Stimulated activated CD8-positive, alpha-beta memory T cell treated with anti-CD3 and anti-CD28 coated beads, Interleukin-4, amount 100 ng/mL, for 1 hour (primary cell): ENCODE measurements at places on chromosomes 2 and 18.

DNA sequence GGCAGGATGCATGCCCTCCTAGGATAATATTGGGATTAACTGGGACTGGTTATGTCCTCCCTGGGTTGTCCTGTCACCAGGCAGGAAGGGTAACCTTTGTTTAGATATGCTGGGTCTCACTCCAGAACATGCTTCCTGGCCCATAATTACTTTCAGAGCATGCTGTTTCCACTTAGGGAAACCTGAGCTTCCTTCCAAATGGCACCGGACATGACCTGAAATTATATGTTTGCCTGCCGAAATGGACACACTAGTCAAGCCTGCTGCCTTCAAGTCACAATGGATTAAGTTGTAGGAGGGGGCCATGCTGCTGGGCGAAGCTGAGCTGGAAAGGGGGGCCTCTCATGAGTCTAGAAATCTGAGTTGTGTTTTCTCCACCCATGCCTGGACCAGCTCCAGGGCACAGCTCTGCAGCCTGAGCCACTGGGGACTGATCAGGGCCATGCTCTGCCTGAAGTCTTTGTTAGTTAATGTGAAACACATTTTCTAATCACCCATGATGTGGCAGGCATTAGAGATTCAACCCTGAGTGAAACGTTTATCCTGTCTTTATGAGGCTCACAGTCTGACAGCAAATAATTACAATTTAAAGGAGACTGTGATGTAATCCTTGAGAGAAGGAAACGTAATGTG is 273.3 kb downstream of the TNS1 start:
- no peak for DNase-seq

DNA sequence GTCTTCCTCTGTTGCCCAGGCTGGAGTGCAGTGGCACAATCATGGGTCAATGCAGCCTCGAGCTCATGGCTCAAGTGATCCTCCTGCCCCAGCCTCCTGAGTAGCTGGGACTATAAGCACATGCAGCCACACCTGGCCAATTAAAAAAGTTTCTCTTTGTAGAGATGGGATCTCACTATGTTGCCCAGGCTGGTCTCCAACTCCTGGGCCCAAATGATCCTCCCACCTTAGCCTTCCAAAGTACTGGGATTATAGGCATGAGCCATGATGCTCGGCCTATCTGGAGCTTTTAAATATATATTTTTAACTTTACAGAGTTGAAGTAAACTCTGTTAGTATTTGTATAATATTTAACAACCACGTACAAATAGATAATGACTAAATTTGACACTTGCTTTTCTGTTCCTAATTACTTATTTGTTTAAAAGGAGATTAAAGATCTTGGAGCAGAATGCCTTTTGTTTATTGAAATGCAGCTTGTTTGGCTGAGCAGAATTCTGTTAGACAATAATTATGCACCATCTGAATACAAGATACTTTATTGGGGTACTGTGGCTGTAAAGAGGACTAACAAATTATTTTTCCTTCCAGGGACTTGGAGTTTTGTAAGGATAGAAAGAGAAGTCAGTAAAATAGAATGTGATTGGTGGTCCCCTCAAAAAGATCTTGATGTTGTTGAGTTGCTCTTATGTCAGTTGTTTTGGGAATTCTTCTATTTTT is 175.0 kb downstream of the FMNL2 start:
- DNase-seq: no peak

GRCh38 chr18:14093307-14093915 is 38.8 kb downstream of the ZNF519 start:
- DNase-seq: no peak

- no peak for DNase-seq
Observed at GRCh38 chr2:49111456-49111855, 42.9 kb downstream of the FSHR start.

DNA sequence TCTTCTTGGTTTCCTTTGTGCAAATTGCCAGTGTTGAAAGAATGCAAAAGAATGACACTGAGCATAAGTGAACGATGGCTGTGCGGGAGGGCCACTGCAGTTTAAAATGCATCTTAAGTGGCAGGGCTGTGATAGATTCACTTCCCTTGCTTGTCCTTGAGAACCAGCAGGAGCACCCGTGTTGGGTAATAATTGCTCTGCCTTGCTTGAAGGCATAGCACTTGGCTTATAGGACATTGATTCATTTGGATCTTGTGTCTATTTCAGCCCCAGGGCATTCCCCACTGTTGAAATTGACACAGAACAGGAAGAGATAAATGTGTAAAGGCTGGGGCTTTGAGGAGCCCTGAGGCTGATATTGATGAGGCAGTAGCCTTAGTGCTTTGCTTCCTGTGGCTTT is 1003.7 kb upstream of the GYPC start:
- no peak for DNase-seq

GRCh38 chr2:37614061-37614738 is 57.2 kb downstream of the CDC42EP3 start:
- no peak for DNase-seq

DNA sequence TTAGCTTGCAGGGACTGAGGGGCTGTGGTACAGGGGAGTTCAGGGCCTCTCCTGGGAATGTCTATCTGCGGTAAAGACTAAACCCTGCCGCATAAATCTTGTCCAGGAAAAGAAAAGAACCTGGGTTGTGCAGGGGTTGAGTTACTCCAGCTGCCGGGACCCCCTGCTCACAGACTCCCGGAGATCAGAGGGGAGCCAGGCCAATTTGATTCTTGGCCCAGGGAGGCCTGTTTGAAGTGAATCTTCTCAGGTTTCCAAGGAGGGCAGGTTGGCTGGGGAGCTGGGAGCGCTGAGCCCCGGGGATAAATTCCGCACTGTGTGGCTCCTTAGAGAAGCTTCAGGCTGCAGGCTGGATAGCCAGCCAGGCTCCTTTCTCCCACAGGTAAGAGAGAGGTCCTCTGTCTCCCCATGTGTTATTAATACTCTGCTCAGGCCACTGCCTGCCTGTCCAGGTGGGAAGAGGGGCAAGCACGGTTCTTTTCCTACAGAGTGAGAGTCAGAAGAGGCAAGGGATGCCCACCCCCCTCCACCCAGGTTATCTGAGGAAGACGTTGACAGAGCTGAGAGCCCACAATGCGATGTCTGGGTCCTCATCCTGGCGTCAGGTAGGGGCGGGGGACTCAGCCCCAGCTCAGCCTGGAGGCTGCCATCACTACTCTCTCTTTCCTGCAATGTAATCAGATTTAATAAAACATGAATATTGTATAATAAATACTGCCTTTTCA is 82.7 kb downstream of the LONRF2 start:
- DNase-seq: no peak

GRCh38 chr2:54610700-54611099 is 112.8 kb upstream of the EML6 start:
- no peak for DNase-seq

GRCh38 chr2:36058953-36059352 is 296.6 kb upstream of the CRIM1 start:
- DNase-seq: no peak

DNA sequence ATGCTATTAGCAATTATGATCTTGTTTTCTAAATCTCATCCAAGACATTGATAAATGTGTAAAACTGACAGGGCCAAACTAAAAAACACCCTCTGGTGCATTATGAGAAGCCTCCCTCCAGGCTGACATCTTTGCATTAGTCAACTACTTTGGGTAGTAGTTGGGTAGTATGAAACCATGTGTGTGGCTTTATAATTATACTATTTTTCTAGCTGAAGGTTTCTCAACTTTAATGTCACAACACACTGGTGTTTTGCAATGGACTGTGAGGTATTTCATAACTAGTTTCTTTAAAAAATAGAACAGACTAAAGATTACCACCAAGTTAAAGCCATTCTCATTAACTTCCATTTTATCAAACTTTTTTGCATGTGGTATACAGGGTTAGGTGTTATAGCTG is 73.1 kb upstream of the RBMS1 start:
- DNase-seq: no peak

DNA sequence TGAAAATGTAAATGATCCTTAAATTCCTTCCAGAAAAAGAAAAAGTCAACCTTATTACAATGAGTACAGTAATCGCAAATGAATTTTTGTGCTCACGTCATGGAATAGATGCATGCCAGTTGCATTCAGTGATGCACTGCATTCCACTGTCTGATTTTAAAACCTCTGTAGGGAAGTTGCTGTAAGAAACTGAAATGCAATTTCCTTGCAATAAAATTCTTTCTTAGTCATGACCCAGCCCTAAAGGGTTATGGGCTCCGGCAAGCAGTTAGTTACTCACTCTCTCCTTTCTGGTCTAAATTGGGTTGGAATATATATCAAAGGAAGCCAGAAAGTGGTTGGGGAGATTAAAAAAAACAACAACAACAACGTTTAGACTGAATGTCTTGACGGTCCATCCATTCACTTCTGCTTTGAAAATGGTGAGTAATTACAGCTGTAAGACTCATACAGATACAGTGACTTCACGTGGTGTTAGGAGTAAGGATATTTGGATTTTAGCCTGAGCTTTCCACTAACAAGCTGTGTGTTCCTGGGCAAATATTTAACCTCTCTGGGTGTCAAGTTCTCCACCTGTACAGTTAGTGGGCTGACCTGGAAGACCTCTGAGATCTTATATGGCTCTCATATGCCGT is 8.6 kb upstream of the RND3 start:
- DNase-seq: no peak

DNA sequence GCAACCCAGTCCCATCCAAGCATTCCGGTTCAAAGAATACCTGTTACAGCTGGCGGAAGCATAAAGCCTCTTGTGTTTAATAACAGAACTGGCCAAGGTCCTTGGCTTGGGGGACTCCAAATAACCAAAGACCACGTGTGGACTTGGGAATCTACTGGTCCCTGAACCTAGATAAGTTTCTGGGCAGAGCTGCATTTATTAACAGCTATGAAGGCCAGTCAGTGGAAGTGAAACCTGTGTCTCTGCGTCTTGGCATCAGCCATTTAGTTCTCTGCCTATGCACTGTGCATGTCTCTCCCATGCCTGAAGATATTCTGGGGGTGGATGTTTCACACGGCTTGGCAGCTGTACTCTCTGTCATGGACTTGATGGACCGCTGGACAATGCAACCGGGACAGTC is 137.7 kb downstream of the CCBE1 start:
- no peak for DNase-seq

- no peak for DNase-seq
Observed at GRCh38 chr2:28239207-28239606, 153.5 kb upstream of the FOSL2 start.

DNA sequence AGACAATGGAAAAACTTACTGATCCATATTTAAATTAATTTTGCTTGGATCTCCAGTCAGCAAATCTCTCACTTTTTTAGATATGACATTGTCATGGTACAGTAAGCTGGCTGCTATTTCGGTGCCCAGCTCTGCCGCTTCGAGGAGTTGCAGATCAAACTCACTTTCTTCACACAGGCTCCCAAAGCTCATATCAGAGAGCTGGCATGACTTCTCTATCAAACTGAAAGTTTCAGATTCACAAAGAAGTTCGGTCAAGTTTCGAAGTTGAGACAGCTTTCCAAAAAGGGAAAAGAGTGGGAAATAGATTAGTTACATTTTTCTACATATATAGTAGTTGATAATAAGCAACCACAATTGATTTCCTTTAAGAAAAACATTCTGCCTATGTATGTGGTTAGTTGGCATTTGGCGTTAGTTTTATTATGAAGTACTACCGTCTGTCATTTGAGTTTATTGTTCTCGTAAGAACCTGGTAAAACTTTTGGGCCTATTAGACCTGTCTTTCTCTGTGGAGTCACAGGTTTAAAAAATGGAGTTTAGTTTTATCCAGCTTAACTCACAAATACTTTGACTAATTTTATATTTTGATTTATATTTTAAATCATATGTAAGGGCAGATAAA is 118.8 kb downstream of the ABCA12 start:
- no peak for DNase-seq
